Heart right ventricle (tissue), 16 donors: ENCODE measurements at places on chromosomes 13 and 19.

DNA sequence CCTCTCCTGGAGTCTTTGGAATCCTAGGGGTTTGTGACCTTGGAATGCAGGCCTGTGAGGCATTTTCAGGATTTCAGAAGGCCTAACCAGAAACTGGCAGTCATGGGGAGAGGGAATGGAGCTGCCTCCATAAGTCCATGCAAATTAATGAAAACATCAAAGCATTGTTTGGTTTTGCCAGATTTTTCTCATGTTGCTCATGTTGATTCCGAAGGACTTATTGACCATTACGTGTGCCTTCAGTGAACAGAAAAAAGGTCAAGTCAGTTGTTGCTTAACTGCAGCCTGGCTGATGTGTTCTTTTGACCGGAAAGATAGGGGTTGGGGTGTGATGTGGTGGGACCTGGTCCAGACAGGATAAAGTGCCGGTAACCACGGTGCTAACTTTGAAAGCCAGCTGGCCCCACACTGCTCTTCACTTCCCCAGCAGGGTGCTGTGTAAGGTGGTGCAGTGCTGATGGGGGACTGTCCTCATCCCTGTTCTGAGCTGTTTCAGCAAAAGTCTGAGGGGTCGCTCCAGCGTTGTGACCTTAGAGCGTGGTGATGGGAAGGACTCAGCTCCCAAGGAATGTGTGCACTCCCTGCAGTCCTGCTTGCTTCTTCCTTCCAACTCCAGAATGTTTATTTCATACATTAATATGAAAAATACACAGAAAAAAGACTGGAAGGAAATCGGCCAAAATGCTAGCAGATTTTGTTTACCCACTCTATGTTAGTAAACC, 3.5 kb downstream of the RNF113B start:
- no peak for DNase-seq

GRCh38 chr19:46000491-46001246, 5.4 kb downstream of the CCDC61 start:
- no peak for DNase-seq

DNA sequence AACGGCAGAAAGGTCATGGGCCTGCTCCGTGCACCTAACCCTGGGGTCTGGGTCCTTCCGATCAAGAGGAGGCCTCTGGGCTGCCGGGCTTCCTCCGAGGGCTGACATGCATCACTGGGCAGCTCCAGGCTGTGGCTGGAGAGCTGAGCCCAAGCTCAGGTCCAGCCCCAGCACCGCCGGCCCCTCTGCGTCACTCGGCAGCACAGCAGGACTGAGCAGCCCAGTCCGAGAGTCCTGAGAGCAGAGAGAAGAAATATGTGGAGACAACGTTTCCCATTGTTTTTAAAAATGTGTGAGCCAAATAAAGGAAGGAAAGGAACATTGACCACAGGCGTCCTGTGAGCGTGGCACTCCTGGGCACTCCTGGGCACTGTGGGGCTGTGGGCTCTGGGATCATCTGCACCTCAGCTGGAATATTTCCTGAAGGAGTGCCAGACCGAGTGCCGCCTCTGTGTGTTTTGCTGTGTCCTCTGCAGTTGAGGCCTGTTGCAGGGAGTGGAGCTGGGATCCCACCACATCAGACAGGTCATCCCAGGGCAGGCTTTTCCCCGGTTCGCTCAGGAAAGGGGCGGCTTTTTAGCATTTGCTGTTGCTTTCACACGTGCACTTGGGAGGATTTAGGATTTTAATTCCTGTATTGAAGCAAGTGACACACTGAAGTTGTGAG, 37.8 kb upstream of the TFDP1 start:
- DNase-seq = peak; percentile 58

DNA sequence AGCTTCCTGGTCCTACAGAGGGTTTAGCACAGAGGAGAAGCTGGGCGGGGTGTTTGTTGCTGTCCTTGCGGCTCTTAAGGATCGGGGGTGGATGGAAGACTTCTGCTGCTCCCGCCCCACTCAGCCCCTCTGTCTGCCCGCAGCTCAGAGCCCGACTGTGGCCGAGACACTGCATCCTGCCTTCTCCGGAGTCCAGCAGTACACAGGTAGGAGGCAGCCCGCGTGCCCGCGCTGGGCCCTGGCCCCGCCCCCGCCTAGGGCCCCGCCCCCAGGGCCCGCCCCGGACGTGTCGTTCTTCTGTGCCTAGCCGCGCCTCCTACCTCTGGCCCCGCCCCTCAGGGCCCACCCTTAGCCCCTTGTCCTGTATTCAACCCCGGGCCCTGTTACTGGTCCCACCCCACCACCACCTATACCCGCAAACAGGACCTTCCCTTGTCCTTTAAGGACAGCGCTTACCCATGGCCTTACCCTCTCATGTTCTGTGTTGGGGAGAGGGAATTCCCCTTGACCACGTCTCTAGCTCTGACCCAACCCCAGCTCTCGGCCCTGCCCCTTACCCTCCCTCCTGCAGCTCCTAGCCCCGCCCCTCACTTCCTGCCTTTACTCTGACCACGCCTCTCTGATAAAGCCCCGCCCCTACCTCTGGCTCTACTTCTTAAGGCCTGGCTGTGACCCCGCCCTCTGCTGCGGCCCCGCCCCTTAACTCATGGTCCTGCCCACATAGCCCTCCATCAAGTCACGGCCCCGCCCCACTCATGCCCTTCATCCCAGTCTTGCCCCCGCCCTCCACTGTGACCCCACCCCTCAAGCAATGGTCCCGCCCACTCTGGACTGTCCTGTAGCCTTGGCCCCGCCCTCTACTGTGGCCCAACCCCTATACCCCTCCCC, 60.5 kb downstream of the CELF5 start:
- no peak for DNase-seq

GRCh38 chr19:54431255-54431838, 16.1 kb downstream of the TTYH1 start:
- no peak for DNase-seq

- DNase-seq = peak; percentile 48
Observed at GRCh38 chr19:4744451-4745174, 21.0 kb upstream of the DPP9 start.

DNA sequence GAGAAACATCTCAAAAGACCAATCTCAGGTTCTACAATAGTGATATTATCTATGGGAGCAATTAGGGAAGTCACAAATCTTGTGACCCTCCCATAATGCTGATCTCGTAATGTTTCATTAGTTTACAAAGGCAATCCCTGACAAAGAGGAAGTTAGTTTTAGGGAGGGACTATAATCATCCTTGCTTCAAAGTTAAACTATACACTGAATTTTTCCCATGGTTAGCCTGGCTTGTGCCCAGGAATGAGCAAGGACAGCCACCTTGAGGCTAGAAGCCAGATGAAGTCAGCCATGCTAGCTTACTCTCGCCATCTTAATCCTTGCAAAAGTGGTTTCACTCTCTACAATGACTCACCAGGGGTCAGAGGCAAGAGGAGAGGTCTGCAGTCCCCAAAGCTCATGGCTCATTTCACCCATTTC, 5.4 kb downstream of the CEACAM3 start:
- no peak for DNase-seq

DNA sequence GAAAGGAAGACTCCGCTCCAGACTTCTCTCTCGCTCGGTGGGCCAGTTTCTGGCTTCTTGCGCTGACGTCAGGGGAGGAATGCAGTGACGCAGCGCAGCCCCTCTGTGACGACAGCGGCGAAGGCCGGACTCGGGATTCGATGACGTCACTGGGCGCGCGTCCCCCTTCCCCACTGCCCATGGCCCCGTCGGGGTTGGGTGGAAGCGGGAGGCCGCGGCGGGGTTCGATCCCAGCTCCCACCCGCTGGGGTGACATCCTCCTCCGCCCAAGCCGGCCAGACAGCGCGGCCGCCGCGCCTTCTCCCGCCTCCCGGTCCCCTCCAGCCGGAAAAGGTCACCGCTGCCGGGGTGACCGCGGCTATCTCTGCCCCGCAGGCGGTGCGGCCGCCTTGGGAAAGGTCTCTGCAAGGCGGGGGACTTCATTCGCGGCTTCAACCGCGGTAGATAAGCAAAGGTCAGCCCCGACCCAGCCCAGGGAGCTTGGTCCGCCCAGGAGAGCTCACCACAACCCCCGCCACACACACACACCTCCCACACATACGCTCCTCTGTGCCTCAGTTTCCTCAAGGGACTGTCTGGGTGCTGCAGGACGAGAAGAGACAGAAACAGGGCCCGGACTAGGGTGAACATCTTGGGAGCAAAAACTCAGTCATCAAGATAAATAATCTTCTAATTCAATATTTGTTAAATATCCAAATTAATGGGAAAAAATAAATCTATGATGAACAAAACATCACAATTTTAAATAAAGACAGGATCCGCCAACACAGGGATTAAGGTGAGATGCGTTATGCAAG, 844 bp upstream of the RFX1 start:
- DNase-seq = no peak

DNA sequence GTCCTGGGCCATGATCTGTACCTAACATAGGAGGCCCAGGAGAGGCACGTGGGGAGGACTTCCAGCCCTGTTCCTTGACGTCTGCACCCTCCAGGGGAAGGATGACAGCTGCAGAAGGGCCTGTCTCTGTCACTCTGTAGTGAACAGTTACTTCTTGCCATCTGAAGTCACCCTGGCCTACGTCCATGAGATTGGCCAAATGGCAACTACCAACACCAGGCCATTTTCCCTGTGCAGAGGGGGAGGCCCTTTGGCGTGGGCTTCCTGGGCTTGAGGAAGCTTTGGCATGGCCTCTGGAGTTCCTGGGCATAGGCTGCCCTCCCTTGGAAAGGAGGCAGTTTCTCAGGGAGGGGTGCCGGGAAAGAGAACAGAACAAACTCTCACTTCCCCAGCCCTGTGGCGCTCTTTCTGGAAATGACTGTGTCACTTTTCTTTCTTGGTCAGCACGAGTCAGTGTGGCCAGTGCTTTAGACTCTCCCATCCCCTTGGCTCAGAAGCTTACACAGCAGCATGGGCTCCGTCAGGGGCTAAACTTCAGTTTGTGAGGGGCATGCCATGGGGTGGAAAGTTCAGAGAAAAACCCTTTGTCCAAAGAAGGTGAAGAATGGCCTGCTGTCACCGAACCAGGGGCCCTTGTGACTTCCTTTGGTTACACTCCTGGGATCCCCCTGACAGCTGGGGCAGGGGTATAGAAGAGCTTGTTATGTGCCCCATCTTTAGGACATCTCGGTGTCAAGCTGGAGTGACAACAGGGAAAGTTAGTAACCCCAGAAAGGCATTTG, 5.3 kb downstream of the CARM1 start:
- peak; percentile 35 for DNase-seq

DNA sequence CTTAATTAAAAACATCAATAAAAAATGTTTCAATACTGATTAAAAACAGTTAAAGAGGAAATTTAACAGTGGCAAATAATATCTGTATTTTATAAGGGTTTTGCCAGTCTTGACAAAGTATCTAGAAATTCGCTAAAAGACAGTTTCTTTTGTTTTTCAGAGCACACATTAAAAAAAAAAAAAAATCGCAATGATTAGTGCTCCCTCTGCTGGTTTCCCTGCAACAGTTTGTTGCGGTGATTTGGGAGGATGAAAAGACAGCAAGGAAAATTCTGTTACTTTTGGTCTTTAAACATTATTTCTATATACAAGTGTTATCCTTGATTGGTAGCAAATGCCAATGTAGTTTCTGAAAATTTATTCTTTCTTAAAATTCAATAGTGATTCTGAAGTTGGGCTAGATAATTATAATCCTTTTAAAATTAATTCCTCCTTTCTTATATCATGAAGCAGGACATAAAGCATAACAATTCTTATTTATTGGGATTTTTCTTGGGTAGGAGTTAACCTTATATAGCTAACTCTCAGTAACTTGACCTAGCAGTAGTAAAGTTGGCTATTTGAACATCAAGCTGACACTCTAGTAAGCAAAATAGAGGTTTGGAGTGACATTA, 23.1 kb upstream of the SPRY2 start:
- DNase-seq = no peak

DNA sequence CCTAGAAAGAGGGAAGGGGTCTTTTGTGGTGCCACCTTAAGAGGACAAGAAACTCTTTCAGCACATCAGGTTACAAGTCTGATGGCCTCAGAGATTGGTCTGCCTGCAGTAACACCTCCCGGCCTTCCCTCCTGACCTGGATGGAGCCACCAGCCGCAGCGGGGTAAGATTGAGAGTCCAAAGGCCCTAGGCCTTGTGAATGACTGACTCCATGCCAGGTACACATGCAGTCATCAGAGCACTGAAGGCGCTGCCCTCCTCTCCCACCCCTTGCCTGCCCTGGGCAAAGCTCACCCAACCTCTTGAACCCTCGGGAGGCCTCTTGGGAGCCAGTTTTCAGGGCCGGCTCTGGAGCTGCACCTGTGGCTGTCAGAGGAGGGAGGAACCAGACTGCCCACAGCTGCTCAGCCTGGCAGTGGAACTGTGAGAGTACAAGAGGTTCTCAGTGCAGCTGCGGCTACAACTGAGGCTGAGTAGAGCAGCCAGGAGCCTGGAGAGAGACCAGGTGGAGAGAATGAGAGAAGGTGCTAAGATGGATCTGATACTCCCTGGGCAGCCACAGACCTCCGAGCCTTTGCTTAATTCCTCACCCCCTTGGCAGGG, 23.8 kb upstream of the C13orf42 start:
- no peak for DNase-seq

- DNase-seq = no peak
Observed at GRCh38 chr19:8494158-8494557, 8.3 kb downstream of the PRAM1 start.

- no peak for DNase-seq
Observed at GRCh38 chr19:21891086-21891485, 55.1 kb upstream of the ZNF43 start.

GRCh38 chr13:33644581-33645543, 173.1 kb upstream of the RFC3 start:
- DNase-seq = no peak

- no peak for DNase-seq
Observed at GRCh38 chr19:49595819-49596404, 4.9 kb downstream of the PRR12 start.

DNA sequence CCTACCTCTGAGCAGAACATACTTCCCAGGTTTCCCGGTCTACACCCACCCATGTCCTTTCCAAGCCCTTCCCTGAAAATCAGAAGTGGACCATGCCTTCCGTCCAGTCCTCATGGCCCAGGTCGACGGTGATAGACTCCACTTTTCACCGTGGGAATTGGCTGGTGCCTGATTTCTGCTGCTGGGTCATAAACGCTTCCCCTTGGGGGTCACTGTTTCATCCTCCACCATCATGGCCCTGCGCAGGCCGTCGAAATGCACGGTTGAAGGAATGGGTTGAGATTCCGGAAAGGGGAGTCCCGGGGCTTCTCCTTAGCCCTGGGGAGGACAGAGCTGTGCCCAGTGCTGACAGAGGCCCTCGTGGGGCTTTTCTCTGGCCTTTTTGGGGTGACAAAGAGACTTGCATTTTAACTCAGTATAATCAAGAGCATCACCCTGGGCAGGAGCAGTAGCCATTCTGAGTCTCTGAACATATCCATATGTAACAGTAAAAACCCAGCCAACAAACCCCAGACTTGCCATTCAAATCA, 75.5 kb downstream of the SOX1 start:
- no peak for DNase-seq

GRCh38 chr13:52025475-52026245, 1.2 kb downstream of the UTP14C start:
- DNase-seq = no peak

GRCh38 chr19:13965926-13966683, 13.8 kb downstream of the DCAF15 start:
- DNase-seq = no peak

- peak; percentile 48 for DNase-seq
Observed at GRCh38 chr19:46404055-46404752, 9.2 kb downstream of the CCDC8 start.
